ENCODE measurements at places on chromosomes 12 and 14. TPM values are rescaled to one million over a fixed set of nuclear protein-coding genes. Genes with fewer than 3 reads are reported as not detected.

- no peak for DNase-seq
Observed at GRCh38 chr14:42228611-42229010, 621.9 kb downstream of the LRFN5 start.

DNA sequence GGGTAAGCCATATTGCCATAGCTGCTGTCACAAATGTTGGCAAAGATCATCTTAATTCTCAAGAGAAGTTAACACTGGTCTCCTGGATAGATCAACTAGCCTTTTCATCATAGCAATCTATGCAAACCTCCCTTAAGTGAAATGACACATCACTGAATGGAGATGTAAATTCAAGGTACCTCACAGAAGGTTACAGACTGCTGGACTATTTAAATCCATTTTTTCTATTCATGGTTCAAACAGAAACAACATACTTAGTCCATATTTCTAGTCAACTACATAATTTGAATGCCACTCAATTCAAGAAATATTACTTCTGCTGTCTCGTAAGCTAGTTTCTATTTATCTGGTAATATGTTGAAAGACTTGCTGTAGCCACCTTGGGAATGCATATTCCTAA is 748.3 kb downstream of the C12orf50 start:
- DNase-seq = no peak

- no peak for DNase-seq
Observed at GRCh38 chr12:103399986-103400385, 95.8 kb downstream of the C12orf42 start.

The KRT77 gene
- total RNA-seq = not detected

DNA sequence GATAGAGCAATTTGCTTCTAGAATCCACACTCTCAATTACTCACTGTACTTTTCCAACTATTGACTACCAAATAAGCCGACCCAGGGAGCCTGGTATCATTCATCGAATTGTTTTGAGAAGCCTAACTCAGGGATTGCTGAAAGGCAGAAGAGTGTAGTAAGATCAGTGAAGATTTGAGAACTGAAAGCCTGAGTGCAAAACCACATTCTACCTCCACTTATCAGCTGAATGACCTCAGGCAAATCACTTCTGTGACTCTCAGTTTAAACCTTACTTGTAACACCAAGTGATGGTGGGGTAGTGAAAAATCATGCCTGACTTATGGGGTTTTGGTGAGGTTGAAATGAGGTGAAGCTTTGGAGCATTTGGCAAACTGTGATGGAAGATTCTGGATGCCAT is 126.1 kb upstream of the MAX start:
- no peak for DNase-seq

DNA sequence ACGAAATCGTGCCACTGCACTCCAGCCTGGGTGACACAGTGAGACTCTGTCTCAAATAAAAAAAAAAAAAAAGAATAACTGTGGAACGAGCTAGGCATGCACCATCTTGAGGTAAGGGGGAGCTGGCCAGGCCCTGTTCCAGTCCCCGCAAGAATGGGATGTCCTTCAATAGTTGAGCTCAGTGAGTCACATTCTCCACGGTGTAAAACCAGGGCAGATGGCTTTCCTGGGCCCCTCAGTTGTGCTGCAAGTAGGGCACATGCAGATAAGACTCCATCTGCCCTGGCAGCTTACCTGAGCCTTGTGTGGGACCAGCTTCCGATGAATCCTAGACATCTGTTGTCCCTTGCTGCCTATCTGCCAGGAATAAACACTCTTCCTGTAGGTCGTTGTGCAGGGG is 312.1 kb downstream of the VRK1 start:
- no peak for DNase-seq

DNA sequence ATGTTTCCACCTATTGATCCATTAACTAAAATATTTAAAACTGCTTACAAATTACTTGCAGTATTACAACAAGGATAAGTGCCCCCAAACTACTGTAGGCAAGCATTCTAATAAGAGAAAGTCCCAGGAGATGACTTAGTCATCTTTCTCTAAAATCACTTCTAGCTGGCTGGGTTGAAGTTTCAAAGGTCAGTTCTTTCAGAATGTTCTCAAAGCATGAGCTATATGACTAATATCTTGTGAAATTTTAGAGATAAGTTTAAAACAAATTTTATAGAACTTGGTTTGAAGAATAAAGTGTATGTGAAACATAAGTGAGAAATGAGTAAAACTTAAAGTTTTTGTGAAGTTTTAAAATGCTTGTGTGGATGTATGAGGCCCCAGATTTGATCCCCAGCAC is 24.3 kb upstream of the OR6J1 start:
- DNase-seq = no peak

The CCDC177 gene
- not detected for total RNA-seq

Data from mammary epithelial cell (primary cell).